Heart left ventricle (tissue), 16 donors: ENCODE measurements at places on chromosomes 13 and 19. TPM values are rescaled to one million over a fixed set of nuclear protein-coding genes. Genes with fewer than 3 reads are reported as not detected.

DNA sequence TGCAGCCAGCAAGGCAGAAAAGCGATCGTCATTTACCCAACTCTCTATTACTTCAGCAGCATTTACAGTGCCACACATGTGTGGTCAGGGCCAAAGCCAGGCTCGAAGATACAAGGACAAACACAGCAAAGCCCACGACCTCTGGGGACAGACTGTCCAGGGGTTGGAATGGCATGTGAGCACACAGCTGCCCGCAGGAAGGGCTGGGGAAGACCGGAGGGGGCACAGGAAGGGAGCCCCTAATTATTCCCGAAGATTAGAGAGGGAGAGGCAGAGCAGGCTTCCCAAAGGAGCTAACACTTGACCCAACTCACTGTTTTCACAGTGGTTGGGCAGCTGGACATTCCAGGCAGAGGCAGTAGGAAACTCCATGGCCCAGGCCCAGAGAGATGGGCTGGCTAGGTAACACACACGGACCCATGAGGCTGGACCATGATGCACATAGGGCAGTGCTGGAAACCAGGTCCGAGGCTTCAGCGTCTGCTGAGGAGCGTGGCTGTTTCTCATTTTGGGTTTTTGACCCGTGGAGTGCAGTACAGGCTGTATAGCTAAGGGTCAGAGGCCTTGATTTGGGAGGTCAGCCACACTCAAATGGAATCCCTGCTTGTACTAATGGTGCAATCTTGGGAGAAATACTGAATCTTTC lies 179.8 kb downstream of the FOXO1 start:
- DNase-seq, result no peak
- H3K27me3 ChIP-seq, result no peaks in the 10 kb centered on the region
- no peaks in the 10 kb centered on the region for H3K36me3 ChIP-seq
- H3K4me3 ChIP-seq, result no peak overlapping the region
- H3K4me1 ChIP-seq, result no peaks in the 10 kb centered on the region

DNA sequence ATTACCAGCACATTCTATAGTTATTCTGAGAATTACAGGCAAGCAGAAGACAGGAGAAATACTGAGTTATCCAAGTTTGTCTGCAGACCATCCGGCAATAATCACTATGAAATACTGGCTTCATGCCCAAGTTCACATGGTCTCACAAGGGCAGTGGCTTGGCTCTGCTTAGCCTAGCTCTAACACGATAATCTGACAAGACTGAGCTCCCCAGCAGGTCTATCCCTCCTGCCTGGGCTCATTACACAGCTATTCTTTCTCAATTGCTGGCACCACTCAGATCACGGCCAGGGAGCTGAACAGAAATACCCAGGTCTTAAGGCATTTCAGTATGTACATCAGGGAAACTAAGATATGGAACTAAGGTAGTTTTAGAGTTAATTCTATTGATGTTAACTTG lies 361.6 kb upstream of the PCDH20 start:
- no peak for DNase-seq
- H3K36me3 ChIP-seq, result no peaks in the 10 kb centered on the region
- H3K27ac ChIP-seq, result no peak overlapping the region

- H3K27ac ChIP-seq, result no peak overlapping the region
- DNase-seq, result no peak
- H3K36me3 ChIP-seq, result no peaks in the 10 kb centered on the region
- H3K4me3 ChIP-seq, result no peak overlapping the region
- H3K27me3 ChIP-seq, result peaks cover 50% of the 10 kb centered on the region
Measured at GRCh38 chr19:50778906-50779430, 8.7 kb downstream of the GPR32 start.

DNA sequence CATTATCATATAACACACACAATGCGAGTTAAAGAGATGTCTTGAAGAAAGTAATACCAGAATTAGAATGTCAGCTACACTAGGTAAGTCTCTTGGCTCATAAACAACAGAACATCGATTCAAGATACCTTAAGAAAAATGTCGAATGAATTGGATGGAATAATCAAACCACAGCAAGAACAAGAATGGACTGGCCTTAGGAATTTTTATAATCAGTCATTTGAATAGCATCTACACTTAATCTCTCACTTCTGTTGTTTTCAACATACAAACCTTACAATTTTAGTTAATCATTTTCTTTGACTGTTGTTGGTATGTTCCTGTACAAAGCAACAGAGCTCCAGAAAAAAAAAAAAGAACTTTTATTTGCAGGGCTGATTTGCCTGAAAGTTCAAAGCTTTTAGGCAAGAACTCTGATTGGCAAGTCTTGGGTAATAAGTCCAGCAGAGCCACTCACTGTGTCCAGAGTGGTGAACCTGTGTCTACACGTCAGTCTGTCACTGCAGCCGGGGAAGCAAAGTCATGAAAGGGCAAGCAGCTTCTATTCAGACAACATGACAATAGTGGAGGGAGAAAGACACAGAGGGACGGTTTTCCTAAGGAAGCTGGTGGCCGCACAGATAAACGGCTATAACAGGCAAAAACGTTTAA lies 1026.1 kb upstream of the MIR17HG start:
- no peaks in the 10 kb centered on the region for H3K36me3 ChIP-seq
- H3K4me3 ChIP-seq, result no peak overlapping the region
- no peaks in the 10 kb centered on the region for H3K27me3 ChIP-seq
- no peaks in the 10 kb centered on the region for H3K4me1 ChIP-seq
- H3K27ac ChIP-seq, result no peak overlapping the region

- no peaks in the 10 kb centered on the region for H3K4me1 ChIP-seq
- H3K4me3 ChIP-seq, result no peak overlapping the region
- H3K27me3 ChIP-seq, result no peaks in the 10 kb centered on the region
- H3K27ac ChIP-seq, result no peak overlapping the region
- DNase-seq, result no peak
- no peaks in the 10 kb centered on the region for H3K36me3 ChIP-seq
Measured at GRCh38 chr13:50161052-50161451, 145.8 kb downstream of the KCNRG start.

DNA sequence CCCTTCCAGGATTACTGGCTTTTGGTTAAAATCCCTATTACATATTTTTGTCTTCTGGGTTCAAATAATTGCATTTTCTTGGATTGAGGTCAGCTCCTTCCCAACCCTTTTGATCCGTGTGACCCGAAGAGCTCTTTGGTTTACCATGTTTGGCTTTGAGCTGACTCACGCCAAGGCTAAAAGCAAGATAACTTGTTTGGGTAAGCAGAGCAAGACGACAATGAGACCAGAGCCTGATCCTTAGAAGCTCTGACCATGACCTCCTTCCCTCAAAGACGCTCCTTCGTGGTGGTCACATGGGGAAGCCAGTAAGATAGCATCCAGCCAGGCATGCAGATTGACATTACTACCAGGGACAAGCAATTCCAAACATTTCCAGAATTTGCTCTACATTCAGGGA lies 153.8 kb downstream of the DCT start:
- no peaks in the 10 kb centered on the region for H3K27me3 ChIP-seq
- no peak overlapping the region for H3K27ac ChIP-seq
- no peak overlapping the region for H3K4me3 ChIP-seq

GRCh38 chr13:81762449-81762848 lies 1421.5 kb upstream of the SPRY2 start:
- H3K36me3 ChIP-seq, result no peaks in the 10 kb centered on the region
- H3K27me3 ChIP-seq, result no peaks in the 10 kb centered on the region
- DNase-seq, result no peak
- no peaks in the 10 kb centered on the region for H3K4me1 ChIP-seq
- H3K4me3 ChIP-seq, result no peak overlapping the region

DNA sequence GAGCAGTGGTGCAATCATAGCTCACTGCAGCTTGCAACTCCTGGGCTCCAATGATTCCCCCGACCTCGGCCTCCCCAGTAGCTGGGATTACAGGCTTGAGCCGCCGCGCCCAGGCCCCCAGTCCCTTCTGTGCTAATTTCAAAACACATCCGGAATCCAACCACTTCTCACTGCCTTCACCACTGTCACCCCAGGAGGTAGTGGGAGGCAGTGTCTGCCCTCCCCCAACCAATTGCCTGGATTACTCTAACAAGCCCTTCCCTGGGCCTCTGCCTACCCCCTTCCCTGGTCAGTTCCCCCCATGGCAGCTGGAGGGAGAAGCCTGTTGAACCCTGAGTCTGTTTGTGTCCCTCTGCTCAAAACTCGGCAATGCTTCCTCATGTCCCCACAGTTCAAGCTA lies 2.3 kb downstream of the PRAM1 start:
- H3K4me3 ChIP-seq, result no peak overlapping the region
- no peaks in the 10 kb centered on the region for H3K36me3 ChIP-seq
- H3K27ac ChIP-seq, result peak overlapping the region; percentile 47
- no peaks in the 10 kb centered on the region for H3K4me1 ChIP-seq
- no peaks in the 10 kb centered on the region for H3K27me3 ChIP-seq

- no peaks in the 10 kb centered on the region for H3K4me1 ChIP-seq
- H3K27ac ChIP-seq, result no peak overlapping the region
- no peak for DNase-seq
- H3K27me3 ChIP-seq, result no peaks in the 10 kb centered on the region
Measured at GRCh38 chr19:1806184-1807029, 5.7 kb downstream of the ATP8B3 start.

DNA sequence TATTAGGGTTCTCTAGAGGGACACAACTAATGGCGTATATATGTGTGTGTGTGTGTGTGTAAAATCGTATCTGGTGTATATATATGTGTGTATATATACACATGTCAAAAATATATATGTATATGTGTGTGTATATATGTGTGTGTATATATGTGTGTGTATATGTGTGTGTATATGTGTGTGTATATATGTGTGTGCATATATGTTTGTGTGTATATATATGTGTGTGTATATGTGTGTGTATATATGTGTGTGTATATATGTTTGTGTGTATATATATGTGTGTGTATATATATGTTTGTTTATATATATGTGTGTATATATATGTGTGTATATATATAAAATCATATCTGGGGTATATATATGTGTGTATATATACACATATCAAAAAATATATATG lies 5.4 kb upstream of the LILRB5 start:
- no peaks in the 10 kb centered on the region for H3K36me3 ChIP-seq
- no peaks in the 10 kb centered on the region for H3K4me1 ChIP-seq
- no peaks in the 10 kb centered on the region for H3K27me3 ChIP-seq
- no peak for DNase-seq
- no peak overlapping the region for H3K4me3 ChIP-seq

Gene OR10H1
- total RNA-seq, result not detected

Gene ATP13A1
- total RNA-seq, result 24.5 TPM

Gene GDF15
- 0.93 TPM for total RNA-seq

Gene FFAR2
- 0.28 TPM for total RNA-seq

Gene PRR36
- total RNA-seq, result not detected
